Activated CD4-positive, CD25-positive, alpha-beta regulatory T cell treated with anti-CD3 and anti-CD28 coated beads, Interleukin-2, amount 50 U/mL, for 72 hours (primary cell): ENCODE measurements at places on chromosomes 3 and 15.

GRCh38 chr15:74826921-74827320 lies 494 bp downstream of the CPLX3 start:
- no peak for DNase-seq

DNA sequence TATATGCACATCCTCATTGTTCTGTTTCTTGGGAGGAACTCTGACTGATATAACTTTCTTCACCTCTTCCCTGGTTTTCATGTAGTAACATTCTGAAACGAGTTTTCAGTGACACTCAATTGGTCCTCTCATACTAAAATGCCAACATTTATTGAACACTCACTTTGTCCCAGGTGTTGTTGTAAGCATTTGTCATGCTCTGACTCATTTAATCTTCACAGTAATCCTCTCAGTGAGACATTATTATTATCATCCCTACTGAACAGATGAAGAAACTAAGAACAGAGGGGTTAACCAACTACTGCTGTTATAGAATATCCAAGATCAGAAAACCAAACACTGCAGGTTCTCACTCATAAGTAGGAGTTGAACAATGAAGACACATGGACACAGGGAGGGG lies 94.1 kb upstream of the MRPL3 start:
- DNase-seq = no peak

- DNase-seq = no peak
Observed at GRCh38 chr15:98896802-98897732, 110.5 kb downstream of the PGPEP1L start.

DNA sequence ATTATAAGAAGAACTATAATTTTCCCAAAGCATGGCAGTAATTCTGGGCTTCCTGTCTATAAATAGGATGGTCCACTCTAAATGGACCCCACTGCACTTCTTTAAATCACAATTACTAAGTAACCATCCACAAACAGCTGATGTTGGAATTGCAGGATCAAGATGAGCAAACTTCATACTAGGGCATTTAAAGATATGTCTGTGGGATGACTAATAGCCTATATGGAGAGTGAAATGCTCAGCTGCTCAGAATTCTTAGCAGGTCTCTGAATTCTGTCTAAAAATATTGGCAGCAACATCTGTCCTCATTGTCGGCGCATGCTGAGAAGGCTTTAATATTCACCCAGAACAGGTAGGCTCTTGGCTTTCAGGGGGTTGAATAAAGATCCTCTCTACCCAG lies 140.4 kb downstream of the SATB1 start:
- DNase-seq = no peak

GRCh38 chr3:45549961-45550360 lies 44.6 kb upstream of the LIMD1 start:
- DNase-seq = no peak

DNA sequence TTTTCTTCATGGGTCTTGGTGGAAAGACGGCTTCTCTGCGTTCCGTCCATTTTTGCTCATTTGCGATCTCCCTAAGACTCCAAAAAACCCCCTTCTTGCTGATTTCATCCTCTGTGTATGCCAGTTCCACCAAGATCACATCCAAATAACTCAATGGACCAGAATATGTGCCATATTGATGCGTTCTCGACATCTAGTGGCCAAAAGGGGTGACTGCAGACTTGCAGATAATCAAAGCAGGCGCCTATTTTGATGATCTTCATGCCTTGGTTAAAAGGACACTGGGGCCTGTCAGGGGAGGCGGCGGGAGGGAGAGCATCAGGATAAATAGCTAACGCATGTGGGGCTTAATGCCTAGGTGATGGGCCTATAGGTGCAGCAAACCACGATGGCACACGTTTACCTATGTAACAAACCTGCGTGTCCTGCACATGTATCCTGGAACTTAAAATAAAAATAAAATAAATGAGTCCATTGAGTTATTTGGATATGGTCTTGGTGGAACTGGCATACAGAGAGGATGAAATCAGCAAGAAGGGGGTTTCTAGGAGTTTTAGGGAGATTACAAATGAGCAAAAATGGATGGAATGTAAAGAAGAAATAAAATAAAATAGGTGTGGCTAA lies 104.2 kb upstream of the RAD18 start:
- no peak for DNase-seq

- DNase-seq = no peak
Observed at GRCh38 chr3:95654570-95655362, 1159.6 kb upstream of the EPHA6 start.

- no peak for DNase-seq
Observed at GRCh38 chr3:109191421-109191820, 54.9 kb downstream of the C3orf85 start.

DNA sequence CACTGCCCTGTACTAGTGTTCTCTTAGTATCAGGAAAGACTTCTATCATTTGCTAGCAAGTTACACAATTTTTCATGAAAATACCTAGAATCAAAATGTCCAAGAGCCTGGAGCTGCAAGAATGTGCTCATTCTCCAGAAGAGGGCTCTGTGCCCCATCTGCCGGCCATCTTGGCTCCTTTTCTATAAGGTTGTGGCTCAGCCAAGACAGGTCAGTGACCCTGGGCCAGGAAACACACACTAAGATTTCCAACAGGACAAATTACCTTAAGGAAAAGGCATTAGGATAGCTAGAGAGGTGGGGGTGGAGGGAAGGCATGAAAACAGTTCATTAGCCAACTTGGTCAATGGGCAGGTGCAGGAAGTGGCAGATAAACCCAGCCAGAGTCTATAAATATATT lies 20.7 kb downstream of the TIMP4 start:
- no peak for DNase-seq

GRCh38 chr3:1117843-1118473 lies 25.1 kb downstream of the CNTN6 start:
- DNase-seq = no peak

DNA sequence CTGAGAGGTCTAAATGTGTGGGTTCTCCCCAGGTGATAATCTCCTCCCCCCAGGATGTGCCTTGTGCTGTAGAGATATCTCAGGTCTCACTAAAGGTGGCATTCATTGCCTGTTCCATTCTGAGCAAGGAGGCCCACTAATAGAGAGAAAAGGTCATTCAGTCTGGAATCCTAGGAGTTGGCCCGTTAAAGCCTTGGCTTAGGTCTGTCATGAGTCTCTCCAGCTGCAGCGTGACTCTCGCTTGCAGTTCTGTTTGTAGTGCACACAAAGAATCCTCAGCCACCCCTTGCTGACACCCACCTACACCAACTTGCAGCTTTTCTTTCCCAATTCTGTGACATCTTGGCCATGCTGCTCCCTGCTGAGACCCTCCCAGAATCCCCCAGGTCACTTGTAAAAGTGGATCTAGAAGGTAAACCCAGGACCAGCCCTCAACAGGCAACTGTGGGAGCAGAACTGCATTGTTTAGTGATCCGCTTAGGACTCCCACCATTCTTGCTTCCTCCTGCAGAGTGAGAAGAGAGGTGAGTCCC lies 17.7 kb downstream of the MAGEF1 start:
- no peak for DNase-seq

GRCh38 chr3:66816090-66816761 lies 181.9 kb upstream of the KBTBD8 start:
- no peak for DNase-seq

DNA sequence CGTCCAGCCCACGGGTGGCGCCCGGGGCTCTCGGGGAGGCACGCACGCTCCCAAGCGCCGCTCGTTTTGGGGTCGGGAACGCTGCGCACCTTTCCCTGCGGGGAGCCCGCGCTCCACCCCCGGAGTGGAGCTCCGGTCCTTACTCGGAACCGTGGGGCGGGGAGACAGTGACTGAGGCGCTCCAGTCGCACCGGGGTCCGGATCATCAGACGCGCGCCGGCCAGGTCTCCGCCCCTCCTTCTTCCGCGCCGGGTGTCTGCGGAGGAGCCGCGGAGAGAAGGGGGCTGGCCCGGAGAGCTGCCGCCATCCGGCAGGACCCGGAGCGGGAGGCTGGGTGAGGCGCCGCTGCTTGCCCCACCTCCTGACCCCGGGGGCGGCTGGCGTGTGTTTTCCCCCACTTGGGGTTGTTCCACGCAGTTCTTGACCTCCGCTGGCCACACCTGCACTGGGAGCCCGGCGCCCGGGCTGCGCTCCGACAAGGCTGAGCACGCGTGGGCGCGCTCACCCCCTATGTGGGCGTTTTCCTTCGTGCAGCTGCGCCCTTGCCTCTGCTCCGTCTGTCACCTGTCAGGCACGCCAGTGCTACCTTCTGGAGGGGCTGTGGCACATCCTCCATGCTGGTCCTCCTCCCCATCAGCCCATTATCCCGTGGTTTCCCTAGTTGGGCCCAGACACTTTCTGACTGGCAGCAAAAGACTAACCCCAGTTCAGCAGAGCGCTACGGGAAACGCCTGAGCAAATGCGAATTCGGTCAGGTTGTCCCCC lies at the start of gene MCF2L2:
Gene MCF2L2 (minus strand): TSS at position 173 of the 765 bp plus-strand sequence. CDS start 642 bp downstream, outside the sequence.
- peak; percentile 74 for DNase-seq

DNA sequence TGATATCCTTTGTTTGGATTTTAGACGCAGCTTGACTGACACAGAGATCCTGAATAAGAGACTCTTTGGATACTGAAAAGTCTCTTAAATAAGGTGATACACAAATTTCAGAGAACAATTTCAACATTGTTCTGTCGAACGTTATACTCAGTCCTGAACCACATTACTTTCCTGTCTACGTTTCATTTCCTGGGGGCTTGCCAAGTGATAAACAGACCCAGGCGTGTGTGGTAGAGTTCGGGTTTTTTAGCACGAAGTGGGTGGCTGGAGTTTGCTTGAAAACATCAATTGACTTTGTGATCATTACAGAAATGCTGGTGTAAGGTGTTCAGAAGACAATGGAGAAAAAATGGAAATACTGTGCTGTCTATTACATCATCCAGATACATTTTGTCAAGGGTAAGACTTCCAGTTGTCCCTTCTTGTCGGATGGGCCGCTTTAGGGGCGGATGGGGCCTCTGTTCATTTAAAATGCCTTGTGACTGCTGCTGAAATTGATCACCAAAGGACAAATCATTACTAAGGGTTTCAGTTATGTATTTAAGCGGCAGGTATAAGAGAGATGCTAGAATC lies at the start of gene CD96:
Gene CD96 (plus strand): TSS at position 287 of the 573 bp plus-strand sequence. CDS start 52 bp downstream, at position 339.
- DNase-seq = peak; percentile 47

DNA sequence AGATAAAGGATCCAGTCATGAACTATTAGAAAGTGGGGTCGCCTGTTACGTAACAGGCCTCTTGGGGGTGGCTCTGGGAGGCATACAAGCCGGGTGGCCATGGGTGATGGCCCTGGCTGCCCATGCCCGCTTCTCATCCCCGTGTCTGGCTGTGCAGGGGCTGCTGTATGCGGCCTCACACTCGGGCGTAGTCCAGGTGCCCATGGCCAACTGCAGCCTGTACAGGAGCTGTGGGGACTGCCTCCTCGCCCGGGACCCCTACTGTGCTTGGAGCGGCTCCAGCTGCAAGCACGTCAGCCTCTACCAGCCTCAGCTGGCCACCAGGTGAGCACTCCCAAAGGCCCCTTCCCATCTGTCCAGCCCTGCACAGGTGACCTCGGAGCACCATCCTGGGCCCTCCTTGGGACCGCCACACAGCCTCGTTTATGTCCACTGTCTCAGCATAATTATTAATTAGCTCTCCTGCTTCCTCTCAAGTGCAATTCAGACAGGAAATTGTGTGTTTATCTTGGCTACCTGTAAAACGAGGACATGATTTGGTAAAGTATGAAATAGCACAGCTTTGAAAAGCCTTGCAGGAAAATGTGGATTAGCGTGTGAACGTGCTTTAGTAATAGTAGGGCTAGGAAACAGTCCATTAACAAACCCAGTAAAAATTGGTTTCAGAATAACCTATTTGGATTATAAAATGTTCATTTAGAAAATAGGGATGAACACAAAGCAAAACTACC lies 8.1 kb downstream of the CIB1 start:
- DNase-seq = no peak

DNA sequence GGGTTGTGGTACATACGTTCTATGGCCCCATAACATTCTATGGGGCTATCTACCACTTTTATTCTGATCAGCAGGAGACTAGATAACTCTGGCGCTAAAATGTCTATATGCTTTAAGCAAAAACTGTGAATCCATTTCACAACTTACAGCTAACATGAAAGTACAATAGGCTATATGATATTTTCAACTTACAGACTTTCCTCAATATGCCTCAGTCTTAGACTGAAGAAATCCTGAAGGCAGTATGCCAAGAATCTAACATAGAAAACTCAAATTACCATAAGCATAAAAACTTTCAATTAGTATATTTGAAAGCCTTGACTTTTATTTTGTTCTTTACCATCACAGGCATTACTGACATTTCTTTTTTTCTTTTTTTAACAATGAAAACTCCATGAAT lies 81.4 kb downstream of the CBLB start:
- DNase-seq = no peak

GRCh38 chr3:114855839-114856238 lies 291.2 kb downstream of the ZBTB20 start:
- no peak for DNase-seq

- DNase-seq = no peak
Observed at GRCh38 chr3:48652923-48653715, 9.6 kb downstream of the CELSR3 start.

DNA sequence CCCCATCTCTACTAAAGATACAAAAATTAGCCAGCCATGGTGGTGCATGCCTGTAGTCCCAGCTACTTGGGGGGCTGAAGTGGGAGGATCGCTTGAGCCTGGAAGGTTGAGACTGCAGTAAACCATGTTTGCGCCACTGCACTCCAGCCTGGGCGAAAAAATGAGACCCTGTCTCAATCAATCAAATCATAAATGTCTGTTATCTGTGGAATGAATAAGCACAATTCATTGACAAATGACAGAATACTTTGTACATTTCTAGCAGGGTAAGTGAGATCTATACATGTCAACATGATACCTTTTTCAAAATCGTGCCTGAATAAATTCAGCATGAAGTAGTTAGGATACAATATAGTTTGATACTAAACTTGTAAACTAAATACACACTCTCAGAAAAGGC lies 181.2 kb downstream of the FOXP1 start:
- DNase-seq = no peak

- no peak for DNase-seq
Observed at GRCh38 chr3:169354774-169355501, 308.6 kb downstream of the MECOM start.

DNA sequence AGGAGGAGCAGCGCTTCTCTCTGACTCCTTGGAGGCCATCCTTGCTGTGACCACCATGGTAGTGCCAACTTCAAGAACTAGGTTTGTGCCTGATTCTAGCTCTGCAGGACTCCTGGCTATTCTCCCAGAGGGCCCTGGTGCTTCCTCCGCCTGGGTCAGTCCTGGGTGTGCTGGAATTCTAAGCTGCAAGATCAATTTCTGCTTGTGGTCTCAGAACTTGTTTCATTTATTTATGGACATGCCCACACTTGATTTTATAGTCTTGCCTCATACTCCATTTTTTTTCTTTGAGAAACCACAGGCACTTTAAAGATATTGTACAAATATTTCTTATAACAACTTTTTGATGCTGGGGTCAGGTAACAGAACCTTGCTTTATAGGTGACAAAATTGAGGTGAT lies 87.6 kb downstream of the PDCD6IP start:
- no peak for DNase-seq

DNA sequence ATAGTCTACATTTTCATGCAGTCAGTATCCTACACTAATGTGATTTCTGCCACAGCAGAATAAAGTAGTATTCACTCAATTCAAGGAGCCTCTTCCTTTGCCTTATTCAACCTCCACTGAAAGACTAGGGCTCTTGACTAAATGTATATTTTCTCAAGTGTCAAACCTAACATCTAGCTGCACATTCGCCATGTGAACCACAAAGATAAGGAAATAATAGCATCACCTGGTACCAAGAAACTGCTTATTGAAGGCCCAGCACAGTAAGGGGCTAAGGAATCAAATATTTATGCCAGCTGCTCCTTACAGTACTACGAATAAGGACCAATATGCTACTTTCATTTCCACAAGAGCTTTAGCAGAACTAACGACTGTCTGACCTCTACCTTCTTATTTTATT lies 1.3 kb downstream of the SRP14 start:
- DNase-seq = no peak

GRCh38 chr3:32498252-32498651 lies 4.4 kb downstream of the CMTM6 start:
- no peak for DNase-seq
